H9 (cell line): ENCODE measurements at places on chromosomes 7 and 10.

- DNase-seq = no peak
Measured at GRCh38 chr7:22251281-22251680, 105.7 kb downstream of the RAPGEF5 start.

- no peak for DNase-seq
Measured at GRCh38 chr7:78499283-78499682, 700.7 kb downstream of the PHTF2 start.

DNA sequence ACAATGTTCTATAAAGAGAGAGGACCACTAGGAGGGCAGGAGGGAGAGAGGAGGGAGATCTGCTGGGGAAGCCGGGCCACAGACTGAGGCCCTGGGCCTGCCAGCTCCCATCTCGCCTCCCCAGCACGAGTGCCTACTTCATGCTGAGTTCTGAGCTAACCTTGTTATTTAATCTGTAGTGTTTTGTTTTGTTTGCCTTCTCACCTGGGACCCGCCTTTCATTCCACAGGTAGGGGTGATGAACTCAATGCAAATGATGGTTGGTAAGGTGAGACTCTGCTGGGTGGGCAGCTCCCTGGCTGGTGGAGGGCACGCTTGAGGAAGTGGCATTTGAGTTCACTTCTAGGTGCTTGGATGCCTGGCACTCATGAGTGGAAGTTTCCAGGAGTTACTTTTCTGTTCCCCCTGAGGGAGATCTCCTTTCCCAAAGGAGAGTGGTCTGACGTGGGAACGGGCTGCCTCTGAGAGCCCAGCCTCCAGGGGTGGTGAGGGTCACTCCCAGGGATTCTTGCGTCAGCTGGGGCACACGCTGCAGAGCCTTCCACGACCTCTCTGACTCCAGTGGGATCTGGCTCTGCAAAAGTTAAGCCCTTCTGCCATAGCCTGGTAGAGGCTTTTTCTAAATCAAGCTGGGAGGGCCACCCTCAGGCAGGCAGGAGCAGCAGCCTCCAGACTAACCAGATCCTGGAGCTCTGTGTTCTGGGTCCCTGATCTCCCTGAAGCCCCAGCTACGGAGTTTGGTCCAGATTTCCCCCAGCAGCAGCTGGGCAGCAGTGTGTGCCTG lies 22.4 kb downstream of the UBTD1 start:
- peak; percentile 59 for DNase-seq

- DNase-seq = no peak
Measured at GRCh38 chr7:8391353-8392062, 41.9 kb upstream of the NXPH1 start.

GRCh38 chr7:155847821-155848435 lies 35.7 kb upstream of the SHH start:
- no peak for DNase-seq

- no peak for DNase-seq
Measured at GRCh38 chr7:14195079-14195478, 205.6 kb upstream of the ETV1 start.

- DNase-seq = peak; percentile 86
Measured at GRCh38 chr7:105643384-105643783, 62.1 kb upstream of the EFCAB10 start.

GRCh38 chr7:116223588-116223987 lies 13.2 kb downstream of the TES start:
- DNase-seq = no peak

GRCh38 chr7:139300390-139300789 lies 40.7 kb upstream of the FMC1 start:
- DNase-seq = no peak

- DNase-seq = no peak
Measured at GRCh38 chr10:128608791-128609190, 482.6 kb upstream of the MKI67 start.

DNA sequence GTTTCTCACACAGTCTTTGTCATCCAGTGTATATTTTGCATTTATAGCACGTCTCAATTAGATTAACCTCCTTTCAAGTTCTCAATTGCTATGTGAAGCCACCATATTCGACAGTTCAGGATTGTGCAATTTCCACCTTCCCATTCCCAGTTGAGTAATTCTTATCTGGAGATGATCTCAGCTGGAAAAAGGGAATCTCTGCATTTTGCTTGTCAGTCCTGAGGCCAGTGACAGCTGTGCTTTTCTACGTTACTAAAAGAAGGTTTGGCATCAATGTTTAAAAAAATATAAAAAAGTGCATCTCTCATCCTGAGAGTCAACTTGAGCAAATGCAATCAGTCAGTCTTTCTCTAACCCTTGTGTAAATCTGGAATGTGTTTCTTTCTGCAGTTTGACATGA lies 247.7 kb downstream of the PRKG1 start:
- no peak for DNase-seq

- no peak for DNase-seq
Measured at GRCh38 chr7:96710544-96710943, 898 bp upstream of the SEM1 start.

GRCh38 chr7:102943423-102944169 lies 30.8 kb downstream of the LRRC17 start:
- no peak for DNase-seq

DNA sequence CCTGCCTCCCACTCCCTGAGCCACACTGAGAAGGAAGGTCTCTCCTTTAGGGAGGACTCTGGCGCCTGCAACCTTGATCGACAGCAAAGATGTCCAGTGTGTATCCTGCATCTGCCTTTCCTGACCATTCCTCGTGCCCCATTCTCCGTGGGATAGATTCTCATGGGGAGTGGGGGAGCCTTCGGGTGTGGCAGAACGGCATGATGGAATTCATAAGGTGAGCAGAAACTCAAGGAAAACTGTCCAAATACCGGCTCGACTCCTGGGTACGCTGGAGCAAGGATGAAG lies 636 bp upstream of the RARRES2 start:
- DNase-seq = no peak

- DNase-seq = peak; percentile 84
Measured at GRCh38 chr10:96720422-96721206, at the start of gene PIK3AP1. TSS of gene PIK3AP1 (minus strand) at chr10:96720514. CDS start at chr10:96720394, 120 bp downstream.

DNA sequence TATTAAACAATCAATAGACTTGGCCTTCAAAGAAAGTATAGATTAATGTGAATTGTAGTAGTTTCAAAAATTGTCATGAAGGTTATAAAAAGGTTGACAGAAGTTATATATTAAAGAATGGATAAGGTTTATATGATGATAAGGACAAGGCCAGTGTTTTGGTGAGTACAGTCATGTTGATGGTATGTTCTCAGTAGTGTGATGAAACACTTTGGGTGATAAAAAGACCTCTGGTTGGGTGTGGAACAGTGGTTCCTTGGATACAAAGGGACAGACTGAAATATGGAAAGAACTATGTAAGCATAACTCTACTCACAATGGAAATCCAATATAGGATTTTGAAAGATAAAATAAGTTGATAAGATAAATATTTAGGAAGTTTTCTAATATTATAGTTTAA lies 866.3 kb downstream of the ANKRD7 start:
- no peak for DNase-seq

GRCh38 chr7:13742811-13743210 lies 246.7 kb downstream of the ETV1 start:
- peak; percentile 27 for DNase-seq
